ENCODE measurements at places on chromosomes 1 and 21.

GRCh38 chr1:18058981-18059605 is 48.5 kb upstream of the IGSF21 start:
- no peak for DNase-seq

GRCh38 chr1:220726634-220727033 is 21.5 kb upstream of the MTARC2 start:
- no peak for DNase-seq

DNA sequence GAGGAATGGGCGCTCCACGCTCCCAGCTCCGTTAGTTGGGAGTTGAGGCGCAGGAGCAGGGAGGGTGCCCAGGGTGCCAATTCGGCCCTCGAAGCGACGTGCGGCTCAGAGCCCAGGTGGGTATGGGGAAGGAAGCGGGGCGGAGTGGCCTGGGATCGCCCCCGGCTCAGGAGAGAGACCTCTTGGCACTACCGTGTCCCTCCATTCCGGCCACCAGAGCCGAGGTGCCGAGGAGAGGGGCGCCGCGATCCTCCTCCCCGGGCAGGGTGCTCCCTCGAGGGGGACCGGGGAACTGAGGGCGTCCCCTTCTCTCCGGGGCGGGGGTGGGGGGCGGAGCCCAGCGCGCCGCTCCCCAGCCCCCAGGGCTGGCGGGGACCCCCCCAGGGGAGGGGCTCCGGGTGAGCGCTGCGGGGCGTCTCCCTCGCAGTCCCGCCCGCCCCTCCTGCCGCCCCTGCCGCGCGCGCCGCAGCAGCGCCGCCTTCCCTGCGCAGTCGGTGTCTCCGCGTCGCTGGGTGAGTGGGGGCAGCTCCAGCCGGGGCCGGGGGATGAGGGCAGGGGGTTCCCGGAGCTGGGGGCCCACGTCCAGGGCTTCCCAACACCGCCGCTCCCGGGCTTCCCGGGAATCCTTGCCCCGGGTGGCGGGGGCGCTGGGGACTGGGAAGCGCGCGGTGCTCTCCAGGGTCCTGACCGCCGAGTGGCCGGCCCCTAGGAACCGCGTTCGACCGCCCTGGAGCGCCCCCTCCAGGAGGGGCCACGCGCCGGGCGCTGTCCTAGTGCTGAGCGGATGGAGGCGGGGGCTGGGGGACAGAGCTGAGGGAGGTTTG is at the start of gene HPCA:
HPCA (plus strand) TSS at position 488 of the 824 bp plus-strand sequence. CDS start 2,408 bp downstream, outside the sequence.
- no peak for DNase-seq

GRCh38 chr1:205339717-205340116 is 17.0 kb downstream of the KLHDC8A start:
- DNase-seq: no peak

- DNase-seq: no peak
Observed at GRCh38 chr1:73736125-73736524, 461.9 kb downstream of the LRRIQ3 start.

DNA sequence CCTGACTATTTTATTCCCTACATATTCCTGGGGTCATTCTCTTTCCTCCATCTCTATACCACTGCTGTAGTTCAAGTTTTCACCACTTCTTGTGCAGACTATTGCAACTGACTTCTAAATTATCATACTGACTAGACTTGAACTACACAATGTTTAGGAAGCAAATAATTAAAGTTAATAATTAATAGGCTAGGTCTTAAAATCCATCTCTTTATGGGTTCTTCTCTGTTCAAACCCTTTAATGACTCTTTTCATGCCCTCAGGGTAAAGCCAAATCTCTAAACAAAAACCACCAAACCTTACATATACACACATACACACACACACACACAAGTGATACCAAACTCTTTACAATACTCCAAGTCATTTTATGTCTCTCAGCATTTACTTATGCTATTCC is 22.3 kb upstream of the MOB3C start:
- no peak for DNase-seq

- DNase-seq: no peak
Observed at GRCh38 chr1:42142894-42143675, 10.1 kb upstream of the GUCA2B start.

DNA sequence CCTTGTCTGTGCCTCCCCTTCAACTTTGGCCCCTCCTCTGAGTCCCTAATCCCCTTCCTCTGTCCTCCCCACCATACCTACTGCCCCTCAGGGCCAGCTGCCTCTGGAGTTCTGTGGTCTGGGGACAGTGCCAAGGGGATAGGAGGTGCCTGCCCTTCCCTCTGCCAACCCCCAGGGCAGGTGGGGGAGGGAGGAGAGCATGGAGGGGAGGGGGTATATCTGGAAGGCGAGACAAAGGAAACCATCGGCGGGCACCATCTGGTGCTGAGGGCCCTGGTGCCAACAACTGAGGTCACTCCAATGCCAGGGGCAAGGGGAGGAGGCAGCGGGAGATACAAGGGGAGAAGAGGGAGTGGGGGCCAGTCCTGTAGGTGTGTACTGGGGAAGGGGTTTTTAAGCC is 9.6 kb downstream of the RAB25 start:
- DNase-seq: no peak

GRCh38 chr1:228782662-228783417 is 47.6 kb downstream of the RHOU start:
- no peak for DNase-seq

- no peak for DNase-seq
Observed at GRCh38 chr1:15391366-15391765, 18.3 kb upstream of the EFHD2 start.

- DNase-seq: no peak
Observed at GRCh38 chr1:85453640-85454194, 11.2 kb downstream of the DDAH1 start.

DNA sequence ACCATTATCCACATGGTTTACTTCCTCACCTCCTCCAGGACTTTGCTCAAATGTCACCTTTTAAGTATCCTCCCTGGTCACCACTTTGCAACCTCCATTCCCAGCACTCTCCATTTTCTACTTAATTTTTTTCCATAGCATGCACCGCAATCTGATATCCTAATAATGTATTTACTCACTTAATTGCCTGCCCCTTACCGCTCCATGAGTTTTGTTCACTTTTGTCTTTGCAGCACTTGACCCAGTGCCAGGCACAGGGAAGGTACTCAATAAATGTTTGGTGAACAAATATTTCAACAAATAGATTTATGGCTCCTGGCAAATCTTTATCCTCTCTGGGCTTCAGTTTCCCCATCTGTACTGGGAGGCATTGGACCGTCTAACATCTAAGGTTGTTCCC is 53.6 kb downstream of the UBE2T start:
- no peak for DNase-seq

DNA sequence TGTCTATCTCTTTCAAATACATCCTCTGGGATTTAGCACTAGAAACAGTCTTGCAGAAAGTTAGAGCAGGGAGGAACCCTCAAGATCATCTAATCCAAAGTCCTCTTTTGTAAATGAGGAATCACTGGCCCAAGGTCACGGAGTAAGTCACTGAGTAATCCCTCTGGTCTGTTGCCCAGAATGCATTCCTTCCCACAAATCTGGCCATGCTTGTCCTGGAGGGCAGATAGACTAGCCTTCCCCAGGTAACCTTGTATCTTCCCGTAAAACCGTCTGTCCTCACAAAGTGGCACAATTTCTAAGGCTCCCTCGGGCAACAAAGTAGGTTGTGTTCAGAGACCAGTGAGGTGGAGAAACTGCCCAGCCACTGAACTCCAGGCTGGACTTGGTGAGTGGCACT is 46.2 kb downstream of the DDR2 start:
- DNase-seq: no peak

DNA sequence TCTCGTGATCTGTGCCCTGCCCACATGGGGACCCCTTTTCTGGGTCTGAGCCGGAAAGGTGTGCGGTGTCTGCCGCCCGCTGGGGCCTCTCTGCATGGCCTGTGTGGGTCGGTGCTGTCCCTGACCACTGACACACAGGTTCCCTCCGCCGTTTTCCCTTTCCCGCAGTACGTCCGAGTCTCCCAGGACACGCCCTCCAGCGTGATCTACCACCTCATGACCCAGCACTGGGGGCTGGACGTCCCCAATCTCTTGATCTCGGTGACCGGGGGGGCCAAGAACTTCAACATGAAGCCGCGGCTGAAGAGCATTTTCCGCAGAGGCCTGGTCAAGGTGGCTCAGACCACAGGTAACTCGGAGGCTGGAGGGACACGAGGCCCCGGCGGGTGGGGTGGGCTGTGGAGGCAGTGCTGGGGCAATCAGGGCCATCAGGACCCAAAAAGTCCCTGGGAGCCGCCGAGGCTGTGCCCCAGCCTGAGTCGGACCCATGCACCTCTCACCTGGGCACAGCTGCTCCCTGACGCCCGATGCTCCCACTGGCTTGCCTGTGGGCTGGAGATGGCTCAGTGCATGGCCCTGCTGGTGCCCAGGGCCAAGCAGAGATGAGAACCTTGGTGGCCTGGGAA is 13.3 kb downstream of the TRPM2 start:
- DNase-seq: no peak

DNA sequence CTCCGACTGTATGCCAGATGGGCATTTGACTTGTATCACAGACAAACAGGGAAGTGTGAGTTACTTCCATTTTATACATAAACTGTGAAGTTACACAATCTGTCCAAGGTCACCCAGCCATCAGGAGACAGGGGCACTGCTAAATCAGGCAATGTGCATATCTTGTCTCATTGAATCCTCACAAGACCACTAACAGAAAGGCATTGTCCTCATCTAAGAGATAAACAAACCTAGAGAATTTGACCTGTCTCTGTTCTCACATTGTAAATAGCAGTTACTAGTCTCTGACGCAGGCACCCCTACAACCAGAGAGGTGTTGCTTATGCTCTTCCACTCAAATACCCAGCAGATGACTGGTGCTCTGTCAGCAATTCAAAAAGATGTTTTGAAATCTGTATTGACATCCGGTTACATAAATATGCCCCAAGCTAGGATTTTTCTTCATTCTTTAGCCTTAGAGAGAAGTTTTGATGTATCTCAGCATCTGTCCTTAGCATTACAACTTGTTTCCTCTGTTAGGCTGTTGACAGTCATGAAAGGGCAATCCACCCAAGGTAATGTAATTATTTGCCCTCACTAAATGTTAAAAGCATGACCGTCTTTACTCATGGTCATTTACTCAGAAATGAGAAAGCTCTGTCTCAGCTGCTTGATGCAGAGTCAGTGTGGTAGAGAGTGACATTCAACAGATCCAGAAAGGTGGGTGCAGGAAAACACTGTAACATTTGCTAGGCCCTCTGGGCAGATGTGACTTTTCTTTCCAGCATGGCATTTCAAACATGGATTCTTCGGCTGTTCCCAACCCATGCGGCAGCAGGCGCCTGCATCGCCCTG is 51.9 kb upstream of the ZNF326 start:
- no peak for DNase-seq

DNA sequence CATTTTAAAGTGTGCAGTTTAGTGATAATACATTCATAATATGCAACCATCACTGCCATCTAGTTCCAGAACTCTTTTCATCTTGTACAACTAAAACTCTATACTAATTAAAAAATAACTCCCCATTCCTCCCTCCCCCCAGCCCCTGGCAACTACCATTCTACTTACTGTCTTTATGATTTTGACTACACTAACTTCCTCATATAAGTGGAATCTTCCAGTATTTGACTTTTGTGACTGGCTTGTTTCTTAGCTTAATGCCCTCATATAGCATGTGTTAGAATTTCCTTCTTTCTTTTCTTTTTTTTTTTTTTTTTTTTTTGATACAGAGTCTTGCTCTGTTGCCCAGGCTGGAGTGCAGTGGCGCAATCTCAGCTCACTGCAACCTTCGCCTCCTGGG is 1.4 kb upstream of the NVL start:
- DNase-seq: no peak

GRCh38 chr21:16377857-16378256 is 648.1 kb downstream of the USP25 start:
- no peak for DNase-seq

DNA sequence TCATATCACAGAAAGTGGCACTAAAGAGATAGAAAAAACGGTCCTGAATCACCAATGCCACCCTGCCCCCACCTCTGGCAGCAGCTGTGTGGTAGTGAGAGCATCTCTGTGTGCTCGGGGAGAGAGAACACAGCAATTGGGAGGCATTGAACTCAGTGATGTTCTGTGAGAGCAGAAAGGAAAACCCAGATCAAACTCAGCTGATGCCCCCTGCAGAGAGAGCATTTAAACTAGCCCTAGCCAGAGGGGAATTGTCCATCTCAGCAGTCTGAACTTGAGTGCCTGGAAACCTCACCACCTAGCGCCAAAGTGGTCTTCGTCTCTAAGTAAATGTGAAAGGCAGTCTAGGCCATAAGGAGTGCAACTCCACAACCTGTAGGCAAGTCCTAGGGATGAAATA is 21.3 kb downstream of the SLC44A5 start:
- DNase-seq: no peak

GRCh38 chr1:25193229-25193628 is 39.1 kb downstream of the SYF2 start:
- DNase-seq: no peak

DNA sequence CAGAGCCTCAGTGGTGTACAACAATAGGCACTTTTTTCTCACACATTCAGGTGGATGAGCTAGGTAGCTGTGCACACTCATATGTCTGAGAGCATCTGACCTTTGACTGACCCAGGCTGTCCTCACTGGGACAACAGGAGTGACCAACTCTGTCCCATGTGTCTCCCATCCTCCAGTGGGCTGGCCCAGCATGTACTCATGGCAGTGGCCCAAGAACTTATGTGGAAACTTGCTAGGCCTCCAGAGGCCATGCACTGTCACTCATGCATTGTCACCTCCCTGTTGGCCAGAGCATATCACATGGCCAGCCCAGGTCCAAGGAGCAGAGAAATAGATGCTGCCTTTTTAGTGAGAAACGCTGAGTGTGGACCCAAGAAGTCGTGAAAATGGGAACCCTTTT is 158.8 kb downstream of the IGSF21 start:
- DNase-seq: no peak

DNA sequence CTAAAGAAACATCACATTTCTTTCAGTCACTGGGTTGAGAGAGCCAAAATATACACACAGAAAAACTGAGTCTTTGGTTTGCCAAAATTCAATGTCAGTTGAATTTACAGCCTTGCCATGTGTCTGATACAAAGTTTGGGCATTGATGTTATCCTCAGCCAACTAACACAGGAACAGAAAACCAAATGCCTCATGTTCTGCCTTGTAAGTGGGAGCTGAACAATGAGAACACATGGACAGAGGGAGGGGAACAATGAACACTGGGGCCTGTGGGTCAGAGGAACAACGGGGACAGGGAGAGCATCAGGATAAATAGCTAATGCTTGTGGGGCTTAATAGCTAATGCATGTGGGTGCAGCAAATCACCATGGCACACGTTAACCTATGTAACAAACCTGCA is 39.6 kb upstream of the C21orf91 start:
- DNase-seq: no peak

GRCh38 chr1:229432905-229433304 is 989 bp downstream of the ACTA1 start:
- no peak for DNase-seq

DNA sequence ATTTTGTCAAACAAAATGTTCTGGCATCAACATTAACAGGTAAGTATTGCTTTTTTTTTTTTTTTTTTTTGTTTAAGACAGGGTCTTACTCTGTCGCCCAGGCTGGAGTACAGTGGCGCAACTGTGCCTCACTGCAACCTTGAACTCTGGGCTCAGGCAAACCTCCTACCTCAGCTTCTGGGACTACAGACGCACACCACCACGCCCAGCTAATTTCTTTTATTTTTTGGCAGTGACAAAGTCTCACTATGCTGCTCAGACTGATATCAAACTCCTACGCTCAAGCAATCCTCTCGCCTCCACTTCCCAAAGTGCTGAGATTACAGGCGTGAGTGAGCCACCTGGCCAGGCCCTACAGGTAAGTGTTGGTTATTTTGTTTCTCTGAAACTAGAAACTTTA is 2.4 kb downstream of the TUT4 start:
- DNase-seq: no peak

- DNase-seq: no peak
Observed at GRCh38 chr1:1858382-1859086, 32.4 kb downstream of the GNB1 start.
